ENCODE measurements at places on chromosomes 2 and 18.

DNA sequence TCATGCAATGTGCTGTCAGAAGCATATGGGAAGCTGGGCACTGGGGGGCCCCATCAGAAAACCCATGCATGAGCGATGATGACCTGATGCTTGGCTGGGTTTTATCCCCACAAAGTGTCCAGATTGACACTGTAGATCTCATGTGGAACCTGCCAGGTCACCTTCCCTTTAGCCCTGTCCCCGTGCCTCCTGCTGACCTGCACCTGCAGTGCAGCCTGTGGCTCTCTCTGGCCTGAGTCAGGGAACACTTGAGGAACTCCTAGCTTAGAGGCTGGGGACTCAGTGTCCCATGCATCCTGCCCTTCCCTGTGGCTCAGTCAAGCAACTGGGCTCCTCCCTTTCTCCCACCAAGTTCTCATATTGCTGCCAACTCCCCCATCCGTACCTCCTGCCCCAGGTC is 57.7 kb downstream of the PDCL3 start:
- no peak for DNase-seq

GRCh38 chr2:232321156-232321816 is 57.3 kb upstream of the ALPP start:
- no peak for DNase-seq

DNA sequence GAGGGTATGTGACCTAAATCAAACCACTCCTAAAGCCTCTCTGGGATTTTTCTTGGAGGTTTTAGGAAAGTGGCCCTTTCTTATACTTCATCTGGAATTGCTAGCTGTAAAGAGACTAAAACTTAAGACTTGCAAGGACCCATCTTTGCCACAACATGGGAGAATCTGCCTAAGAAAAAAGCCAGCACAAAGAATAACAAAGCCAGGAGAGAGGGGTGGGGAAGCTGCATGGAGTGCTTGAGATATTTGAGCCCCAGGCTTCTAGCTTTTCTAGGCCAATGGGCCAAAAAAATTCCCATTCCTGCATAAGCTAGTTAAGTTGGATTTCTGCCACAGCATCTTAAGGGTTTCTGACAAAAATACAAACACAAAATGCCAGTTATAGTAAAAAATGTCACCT is 38.5 kb upstream of the LYPD6 start:
- no peak for DNase-seq

- no peak for DNase-seq
Observed at GRCh38 chr2:118584877-118585276, 262.6 kb downstream of the EN1 start.

DNA sequence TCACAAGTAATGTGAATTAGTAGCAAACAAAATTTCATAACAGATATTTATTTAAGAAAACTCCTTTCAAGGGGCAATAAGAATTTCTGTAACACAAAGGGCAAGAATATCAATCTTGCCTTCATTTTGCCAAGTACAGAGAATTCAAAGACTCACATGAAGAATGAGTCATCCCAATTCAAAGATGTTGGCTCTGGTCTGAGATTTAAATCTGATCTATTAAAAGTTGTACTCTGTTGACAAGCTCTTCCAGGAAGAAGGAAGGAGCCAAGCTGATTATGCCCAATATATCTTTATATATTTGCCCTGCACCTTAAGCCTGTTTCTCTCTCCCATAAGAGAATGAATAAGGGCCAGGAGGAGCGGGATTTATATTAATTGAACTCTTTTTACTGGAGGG is 55.9 kb upstream of the RPE start:
- DNase-seq, result peak; percentile 26

GRCh38 chr2:171747371-171747770 is 60.1 kb downstream of the DYNC1I2 start:
- no peak for DNase-seq

GRCh38 chr2:169362118-169362893 is at the start of gene LRP2:
Gene LRP2 (minus strand): TSS chr2:169362534. CDS start chr2:169362399, 135 bp downstream.
- DNase-seq, result no peak

- no peak for DNase-seq
Observed at GRCh38 chr2:204655101-204655500, 109.8 kb downstream of the PARD3B start.

- peak; percentile 68 for DNase-seq
Observed at GRCh38 chr18:77063260-77063659, 69.3 kb downstream of the MBP start.

- DNase-seq, result no peak
Observed at GRCh38 chr2:95574506-95574905, 17.3 kb upstream of the TRIM43 start.

DNA sequence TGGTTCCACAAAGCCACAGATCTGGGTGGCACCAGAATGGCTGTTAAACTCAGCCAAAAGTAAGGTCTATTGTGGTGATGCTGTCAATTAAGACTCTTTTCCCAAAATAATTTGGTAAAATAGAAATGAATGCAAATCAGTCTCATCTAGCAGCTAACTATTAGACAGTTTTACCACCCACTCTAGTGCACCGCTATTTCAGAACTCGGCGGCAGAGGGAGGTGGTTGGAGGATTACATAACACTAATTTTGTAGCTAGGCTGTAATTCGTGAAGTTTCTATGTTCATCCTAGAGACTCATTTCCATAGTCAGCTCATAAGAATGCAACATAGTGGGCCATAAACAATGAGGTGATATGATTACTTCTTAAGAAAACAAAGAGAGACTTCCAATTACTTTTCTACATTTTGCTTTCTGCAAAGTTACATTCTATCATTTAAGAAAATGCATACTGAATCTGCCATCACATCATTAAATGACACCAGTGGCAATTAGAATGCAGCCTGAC is 413.8 kb downstream of the FBXO15 start:
- no peak for DNase-seq

DNA sequence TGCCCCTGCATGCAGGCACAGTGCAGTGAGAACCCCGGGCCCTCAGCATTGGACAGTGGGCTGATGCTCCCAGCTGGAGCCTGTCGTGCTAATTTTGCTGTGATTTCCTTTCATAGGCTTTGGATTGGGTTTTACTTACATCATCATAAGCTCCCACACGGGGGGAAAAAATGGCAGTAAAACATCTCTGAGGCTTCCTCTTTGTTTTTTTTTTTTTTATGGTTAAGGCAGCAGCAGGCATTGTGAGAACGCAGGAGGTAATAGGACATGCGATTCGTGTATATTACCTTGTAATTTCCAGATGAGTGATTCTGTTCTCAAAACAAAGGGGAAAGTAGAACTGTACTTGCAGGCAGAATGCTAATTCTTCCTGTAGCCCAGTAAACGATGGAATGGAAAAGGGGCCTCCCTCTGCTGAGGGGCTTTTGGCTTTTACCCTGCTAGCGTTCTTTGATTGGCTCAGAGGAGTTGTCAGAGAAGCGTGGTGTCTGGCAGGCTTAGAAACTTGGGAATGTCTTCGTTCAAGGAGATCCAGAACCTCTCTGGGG is 89.7 kb downstream of the NPAS2 start:
- no peak for DNase-seq

DNA sequence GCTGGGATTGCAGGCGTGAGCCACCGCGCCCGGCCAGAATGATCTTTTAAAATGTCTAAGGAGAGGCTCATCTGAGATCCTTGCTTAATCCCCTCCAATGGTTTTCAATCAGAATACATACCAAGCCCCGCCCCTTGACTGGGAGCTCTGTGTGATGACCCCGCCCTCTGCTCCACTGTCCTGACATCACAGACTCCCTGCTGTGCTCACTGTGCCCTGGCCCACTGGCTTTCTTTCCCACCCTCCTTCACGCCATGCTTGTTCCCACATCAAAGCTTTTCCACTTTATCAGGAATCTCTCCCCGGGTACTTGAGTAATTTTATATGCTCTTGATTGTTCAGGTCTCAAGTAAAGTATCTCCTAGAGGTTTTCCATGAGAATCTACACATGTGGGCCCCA is 762.3 kb upstream of the ID2 start:
- no peak for DNase-seq

GRCh38 chr2:41241325-41242000 is 789.6 kb upstream of the SLC8A1 start:
- no peak for DNase-seq

- no peak for DNase-seq
Observed at GRCh38 chr2:62338111-62338510, 142.2 kb downstream of the B3GNT2 start.

DNA sequence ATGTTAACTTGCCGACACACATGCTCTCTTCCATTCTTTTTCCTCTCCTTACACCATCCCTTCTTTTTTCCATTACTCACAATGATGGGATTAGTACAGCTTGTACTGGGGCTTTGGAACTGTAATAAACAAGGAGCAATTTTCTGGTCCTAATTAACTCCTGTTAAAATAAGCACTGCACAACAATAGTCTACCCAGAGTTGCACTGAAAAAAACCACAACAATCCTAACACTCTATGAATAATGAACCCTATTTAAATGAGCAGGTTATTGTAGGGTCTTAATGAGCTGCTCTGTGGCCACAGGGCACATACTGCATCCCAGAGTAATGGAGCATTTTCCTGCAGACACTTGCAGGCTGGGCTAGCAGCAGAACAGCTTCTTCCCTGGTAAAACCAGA is 380.3 kb downstream of the NRXN1 start:
- DNase-seq, result no peak

GRCh38 chr2:74902281-74902860 is 56.1 kb upstream of the POLE4 start:
- no peak for DNase-seq

DNA sequence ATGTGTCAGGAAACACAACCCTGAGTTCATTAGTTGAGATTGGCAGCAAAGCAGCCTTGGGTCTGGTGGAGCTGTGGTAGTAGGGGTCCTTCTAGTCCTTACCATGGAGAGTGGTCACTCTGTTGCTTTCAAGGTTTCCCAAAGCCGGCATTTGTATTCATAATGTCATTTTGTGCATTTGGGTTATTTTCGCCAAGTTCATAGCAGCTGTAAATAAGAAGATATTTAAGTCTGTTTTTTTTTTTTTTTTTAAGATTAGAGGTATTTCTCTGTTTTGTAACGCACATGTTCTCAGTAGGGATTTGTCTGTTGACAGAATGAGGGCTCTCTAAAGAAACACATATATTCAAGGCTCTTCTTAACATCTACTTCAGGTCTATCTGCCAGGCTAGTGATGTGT is 114.1 kb downstream of the PRPF40A start:
- no peak for DNase-seq

- no peak for DNase-seq
Observed at GRCh38 chr2:238706673-238707072, 141.2 kb upstream of the TWIST2 start.

DNA sequence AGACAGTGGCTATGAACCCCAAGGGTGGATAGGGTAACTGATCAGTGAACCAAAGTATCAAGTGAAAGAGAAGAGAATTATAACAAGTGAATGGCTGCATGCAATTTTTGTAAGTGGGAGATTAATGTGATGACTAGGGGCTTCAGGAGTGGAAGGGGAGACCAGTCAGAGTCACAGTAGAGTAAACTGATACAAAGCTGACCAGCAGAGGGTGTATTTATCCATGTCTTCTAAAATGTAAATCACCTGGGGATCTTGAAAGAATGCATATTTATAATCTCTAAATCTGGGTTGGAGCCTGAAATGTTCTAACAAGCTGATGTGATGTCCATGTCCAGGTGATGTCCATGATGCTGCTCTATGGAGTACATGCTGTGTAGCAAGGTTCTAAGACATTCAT is 1351.3 kb upstream of the CHAC2 start:
- peak; percentile 23 for DNase-seq

- DNase-seq, result no peak
Observed at GRCh38 chr18:45719106-45719505, 4.9 kb upstream of the SLC14A1 start.

DNA sequence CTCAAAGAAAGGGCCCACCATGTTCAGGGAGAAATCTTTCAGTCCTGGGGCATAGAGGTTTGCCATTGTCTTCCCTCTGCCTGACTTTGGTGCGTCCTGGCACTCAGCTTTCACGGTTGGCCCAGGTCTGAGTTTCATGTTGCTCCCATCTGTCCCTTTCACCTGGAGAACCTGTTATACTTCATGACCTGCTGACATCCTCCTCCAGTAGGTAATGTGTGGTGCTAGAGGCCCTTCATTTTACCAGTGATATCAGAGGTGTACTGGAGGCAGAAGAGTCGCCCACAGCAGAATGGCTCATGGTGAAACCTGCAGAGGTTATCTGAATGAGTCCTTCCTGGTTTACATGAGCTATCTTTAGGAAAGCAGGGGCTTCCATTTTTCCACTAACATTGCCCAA is 128.8 kb upstream of the DLX2 start:
- no peak for DNase-seq

GRCh38 chr2:104481341-104481740 is 372.6 kb upstream of the POU3F3 start:
- no peak for DNase-seq

DNA sequence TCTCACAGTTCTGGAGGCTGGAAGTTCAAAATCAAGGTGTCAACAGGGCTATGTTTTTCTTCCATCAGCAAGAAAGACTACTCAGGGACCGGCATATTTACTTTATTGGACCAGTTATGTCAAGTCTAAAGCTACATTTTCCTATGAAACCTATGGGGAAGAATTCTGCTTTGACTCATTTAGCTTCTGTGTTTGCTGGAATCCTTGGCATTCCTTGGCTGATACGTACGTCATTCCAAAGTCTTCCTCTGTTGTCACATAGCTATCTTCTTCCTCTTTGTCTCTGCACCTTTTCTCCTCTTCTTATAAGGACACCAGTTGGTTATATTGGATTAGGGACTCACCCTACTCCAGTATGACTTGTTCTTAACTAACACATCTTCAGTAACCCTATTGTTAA is 137.4 kb upstream of the FBXO11 start:
- no peak for DNase-seq

DNA sequence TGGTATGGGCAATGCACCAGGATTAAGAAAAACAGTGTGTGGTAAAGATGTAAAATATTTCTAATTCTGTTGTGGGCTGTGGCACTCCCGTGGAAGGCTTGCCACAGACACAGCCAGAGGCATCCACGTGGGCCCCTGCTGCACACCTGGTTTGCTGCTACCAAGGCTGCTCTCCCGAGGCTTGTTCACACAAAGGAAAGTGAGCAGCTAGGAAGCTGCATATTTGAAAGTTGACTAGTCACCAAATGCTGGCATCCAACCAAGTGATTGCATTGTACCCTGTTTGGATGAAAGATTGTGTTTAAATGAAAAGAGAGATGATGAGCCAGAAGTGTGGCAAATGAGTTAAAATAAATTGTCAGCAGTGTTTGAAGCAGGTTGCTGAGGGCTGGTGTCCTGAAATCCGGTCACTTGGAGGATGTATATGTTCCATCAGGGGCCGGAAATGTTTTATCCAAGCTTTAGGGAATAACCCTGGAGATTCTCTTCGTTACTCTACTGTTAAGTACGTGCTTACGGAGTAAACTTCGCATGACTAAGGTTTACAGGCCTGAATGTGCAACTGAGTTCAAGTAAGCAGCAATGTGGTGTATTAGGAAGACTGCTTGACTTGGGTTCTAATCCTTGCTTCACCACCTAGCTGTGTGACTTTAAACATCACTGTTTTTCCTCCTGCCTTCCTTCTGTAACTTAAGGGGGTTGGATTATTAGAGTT is 86.1 kb downstream of the MSH2 start:
- DNase-seq, result peak; percentile 97

All from A172 (cell line).